Stimulated activated CD4-positive, alpha-beta T cell treated with anti-CD3 and anti-CD28 coated beads, Interleukin-15, amount 100 ng/mL, for 48 hours (primary cell): ENCODE measurements at places on chromosomes 6 and 20.

DNA sequence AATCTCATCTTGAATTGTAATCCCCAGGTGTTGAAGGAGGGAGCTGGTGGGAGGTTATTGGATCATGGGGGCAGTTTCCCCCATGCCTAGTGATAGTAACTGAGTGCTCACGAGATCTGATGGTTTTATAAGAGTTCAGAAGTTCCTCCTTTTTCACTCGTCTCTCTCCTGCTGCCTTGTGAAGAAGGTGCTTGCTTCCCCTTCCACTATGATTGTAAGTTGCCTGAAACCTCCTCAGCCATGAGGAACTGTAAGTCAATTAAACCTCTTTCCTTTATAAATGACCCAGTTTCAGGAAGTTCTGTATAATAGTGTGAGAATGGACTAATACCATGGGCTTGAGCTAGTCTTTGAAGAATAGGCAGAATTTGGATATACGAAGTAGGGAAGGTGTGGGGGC is 113.9 kb downstream of the RIN2 start:
- no peak for DNase-seq

DNA sequence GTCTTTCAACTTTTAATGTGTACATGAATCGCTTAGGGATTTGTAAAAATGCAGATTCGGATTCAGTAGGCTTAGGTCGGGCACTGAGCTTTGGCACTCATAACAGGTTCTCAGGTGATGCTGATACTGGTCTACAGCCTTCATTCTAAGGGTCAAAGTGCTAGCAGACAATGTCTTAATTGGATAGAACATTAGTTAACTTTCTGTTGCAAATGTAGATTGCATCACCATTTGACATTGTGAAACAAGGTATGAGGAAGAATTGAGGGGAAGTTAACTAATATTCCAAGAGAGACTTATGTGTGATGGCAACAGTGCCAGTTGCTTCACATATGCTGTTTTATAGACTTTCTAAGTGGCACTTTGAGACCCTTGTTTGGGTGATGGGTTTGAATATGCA is 86.9 kb downstream of the MLIP start:
- no peak for DNase-seq

DNA sequence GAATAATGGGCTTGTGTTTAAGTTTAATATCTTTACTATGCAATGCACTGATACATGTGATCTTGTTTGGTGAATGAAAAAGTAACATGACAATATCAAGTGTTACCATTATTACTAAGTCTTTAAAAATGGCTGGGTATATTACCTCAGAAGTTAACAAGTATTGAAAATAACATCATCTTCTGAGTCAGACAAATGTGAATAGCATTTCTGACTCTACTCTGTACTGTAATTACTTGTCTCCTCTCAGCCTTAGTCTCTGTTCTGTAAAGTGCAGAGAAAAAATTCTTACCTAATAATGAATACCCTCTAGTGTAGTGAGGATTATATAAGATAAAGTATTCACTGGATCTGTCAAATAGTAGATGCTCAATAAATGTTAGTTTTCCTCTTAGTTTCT is 47.0 kb upstream of the GCLC start:
- no peak for DNase-seq

- no peak for DNase-seq
These were observed 32.4 kb downstream of the ARID1B start for GRCh38 chr6:156809446-156810178.

GRCh38 chr6:109050012-109050411 is 44.6 kb downstream of the SESN1 start:
- no peak for DNase-seq

GRCh38 chr20:49284818-49285217 is 7.0 kb upstream of the ZNFX1 start:
- DNase-seq = no peak

- no peak for DNase-seq
These were observed 78.9 kb downstream of the CRYBG1 start for GRCh38 chr6:106439459-106439858.

DNA sequence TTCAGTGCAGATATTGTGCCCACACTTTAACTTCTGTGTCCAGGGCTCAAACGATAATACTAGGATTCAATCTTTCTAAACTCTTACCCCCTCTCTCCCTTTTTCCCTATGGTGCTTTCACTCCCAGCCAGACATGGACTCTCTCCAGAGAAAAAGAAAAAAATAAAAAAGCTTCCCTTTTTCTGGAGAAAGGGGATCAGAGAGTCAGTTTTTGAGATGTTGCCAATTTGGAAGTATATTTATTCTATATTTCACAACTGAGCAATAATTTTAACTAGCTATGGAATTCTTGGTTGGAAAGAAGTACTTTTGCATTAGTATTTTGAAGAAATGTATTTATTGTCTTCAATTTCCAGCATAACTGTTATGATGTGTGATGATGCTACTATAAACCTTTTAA is 72.2 kb upstream of the ZFP64 start:
- DNase-seq = no peak

- DNase-seq = no peak
These were observed 642 bp downstream of the GZF1 start for GRCh38 chr20:23362392-23363256.
